ENCODE measurements at places on chromosomes 3 and 15. TPM values are rescaled to one million over a fixed set of nuclear protein-coding genes. Genes with fewer than 3 reads are reported as not detected.

GRCh38 chr3:23706111-23706510 is 99.6 kb upstream of the UBE2E1 start:
- H3K27ac ChIP-seq: no peak overlapping the region
- no peak overlapping the region for H3K4me3 ChIP-seq
- H3K36me3 ChIP-seq: no peaks in the 10 kb centered on the region
- no peak for DNase-seq
- H3K4me1 ChIP-seq: no peaks in the 10 kb centered on the region

GRCh38 chr3:112649478-112649735 is 8.5 kb upstream of the CCDC80 start:
- H3K4me1 ChIP-seq: no peaks in the 10 kb centered on the region
- H3K36me3 ChIP-seq: no peaks in the 10 kb centered on the region
- no peak for DNase-seq
- H3K27me3 ChIP-seq: peaks cover 4% of the 10 kb centered on the region
- H3K4me3 ChIP-seq: no peak overlapping the region
- H3K27ac ChIP-seq: no peak overlapping the region

DNA sequence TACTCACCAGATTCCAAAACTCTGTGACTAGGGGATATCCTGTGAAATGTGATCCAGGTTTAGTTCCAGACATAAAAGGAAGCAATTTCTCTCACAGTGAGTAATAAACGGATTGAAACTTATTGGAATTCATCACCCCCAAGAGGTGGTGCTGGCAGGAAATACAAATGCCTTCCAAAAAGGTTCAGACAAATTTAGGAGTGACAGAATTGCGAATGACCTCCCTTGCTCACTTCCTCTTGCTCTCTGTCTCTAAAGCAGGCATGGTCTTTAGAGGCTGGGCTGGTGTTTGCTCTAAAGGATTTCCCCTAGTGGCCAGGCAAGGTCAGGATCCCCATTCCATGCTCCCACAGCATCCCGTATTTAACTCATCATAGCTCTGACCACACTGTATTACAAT is 449.4 kb upstream of the PPP2R3A start:
- H3K27me3 ChIP-seq: no peaks in the 10 kb centered on the region
- no peaks in the 10 kb centered on the region for H3K4me1 ChIP-seq
- DNase-seq: no peak

DNA sequence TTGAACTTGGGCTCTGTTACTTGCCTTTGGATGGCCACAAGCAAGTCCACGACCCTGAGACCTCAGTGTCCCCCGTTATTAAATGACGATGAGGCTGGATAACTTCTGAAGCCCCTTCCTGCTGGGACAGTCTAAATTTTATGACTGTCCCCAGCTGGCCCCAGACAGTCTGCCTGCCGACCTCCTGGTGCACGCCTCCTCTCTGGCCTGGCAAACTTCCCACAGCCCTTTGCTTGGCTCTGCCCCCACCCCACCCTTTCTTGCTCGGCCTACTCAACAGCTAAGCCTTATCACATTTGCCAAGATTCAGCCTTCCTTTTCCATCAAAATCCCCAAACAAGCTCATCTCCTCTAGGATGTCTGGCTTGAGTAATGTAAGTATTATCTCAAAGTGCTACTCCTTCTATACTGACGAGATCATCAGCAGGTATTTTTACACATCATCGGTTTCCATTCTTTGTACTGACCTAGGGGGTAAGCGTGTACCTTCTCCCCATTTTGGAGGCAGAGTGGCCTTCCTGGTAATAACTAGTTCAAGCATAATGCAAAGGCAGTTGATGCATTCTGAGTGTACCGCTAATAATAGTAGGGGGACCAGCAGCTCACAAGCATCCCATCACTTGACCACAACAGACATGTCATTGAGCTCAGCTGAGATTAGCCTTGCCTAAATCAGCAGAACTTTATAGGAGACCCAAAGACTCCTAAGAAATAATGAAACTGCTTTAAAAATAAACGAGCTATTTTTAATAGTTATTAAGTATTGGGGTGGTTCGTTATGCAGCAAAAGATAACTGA is 120.8 kb upstream of the HACD2 start:
- no peaks in the 10 kb centered on the region for H3K36me3 ChIP-seq
- no peaks in the 10 kb centered on the region for H3K27me3 ChIP-seq
- H3K4me1 ChIP-seq: peaks cover 12% of the 10 kb centered on the region
- H3K27ac ChIP-seq: no peak overlapping the region

The ATP13A5 gene
- not detected for polyA plus RNA-seq

The AGBL1 gene
- not detected for polyA plus RNA-seq

The SLC9C1 gene
- 0.06 TPM for polyA plus RNA-seq

GRCh38 chr3:38740537-38740936 is 75.5 kb downstream of the SCN10A start:
- H3K36me3 ChIP-seq: no peaks in the 10 kb centered on the region
- DNase-seq: no peak
- H3K27me3 ChIP-seq: no peaks in the 10 kb centered on the region
- H3K4me3 ChIP-seq: no peak overlapping the region
- no peaks in the 10 kb centered on the region for H3K4me1 ChIP-seq
- no peak overlapping the region for H3K27ac ChIP-seq

- no peak overlapping the region for H3K4me3 ChIP-seq
- H3K27ac ChIP-seq: no peak overlapping the region
- no peaks in the 10 kb centered on the region for H3K27me3 ChIP-seq
- no peaks in the 10 kb centered on the region for H3K36me3 ChIP-seq
Observed at GRCh38 chr3:143594206-143594605, 254.1 kb downstream of the SLC9A9 start.

The MITF gene
- polyA plus RNA-seq: 1.6 TPM

DNA sequence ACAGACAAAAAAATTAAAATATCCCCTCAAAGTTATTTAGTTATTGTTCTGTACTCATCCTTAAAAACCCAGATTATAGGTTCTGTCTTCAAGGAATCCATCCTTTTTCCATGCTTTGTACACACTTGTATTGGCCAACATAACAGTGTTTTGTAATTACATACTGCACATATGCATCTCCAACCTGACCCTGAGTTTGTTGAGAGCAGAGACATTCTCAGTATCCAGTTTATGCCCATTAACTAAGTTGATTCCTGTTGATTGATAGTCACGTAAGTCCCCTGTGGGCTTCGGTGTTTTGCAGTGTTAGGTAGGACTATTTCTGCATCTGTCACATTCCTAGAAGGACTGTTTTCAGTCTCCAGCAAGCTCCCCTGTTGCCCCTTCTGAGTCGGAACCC is 33.6 kb downstream of the MOBP start:
- no peak overlapping the region for H3K4me3 ChIP-seq
- peaks cover 12% of the 10 kb centered on the region for H3K27me3 ChIP-seq
- no peaks in the 10 kb centered on the region for H3K36me3 ChIP-seq
- H3K27ac ChIP-seq: no peak overlapping the region
- no peaks in the 10 kb centered on the region for H3K4me1 ChIP-seq

The BCL2A1 gene
- 2.0 TPM for polyA plus RNA-seq

- no peak overlapping the region for H3K27ac ChIP-seq
- DNase-seq: no peak
- H3K4me3 ChIP-seq: no peak overlapping the region
- H3K27me3 ChIP-seq: no peaks in the 10 kb centered on the region
Observed at GRCh38 chr3:21564531-21564930, 186.5 kb downstream of the ZNF385D start.

The KNG1 gene
- 14.8 TPM for polyA plus RNA-seq

The TEX55 gene
- not detected for polyA plus RNA-seq

DNA sequence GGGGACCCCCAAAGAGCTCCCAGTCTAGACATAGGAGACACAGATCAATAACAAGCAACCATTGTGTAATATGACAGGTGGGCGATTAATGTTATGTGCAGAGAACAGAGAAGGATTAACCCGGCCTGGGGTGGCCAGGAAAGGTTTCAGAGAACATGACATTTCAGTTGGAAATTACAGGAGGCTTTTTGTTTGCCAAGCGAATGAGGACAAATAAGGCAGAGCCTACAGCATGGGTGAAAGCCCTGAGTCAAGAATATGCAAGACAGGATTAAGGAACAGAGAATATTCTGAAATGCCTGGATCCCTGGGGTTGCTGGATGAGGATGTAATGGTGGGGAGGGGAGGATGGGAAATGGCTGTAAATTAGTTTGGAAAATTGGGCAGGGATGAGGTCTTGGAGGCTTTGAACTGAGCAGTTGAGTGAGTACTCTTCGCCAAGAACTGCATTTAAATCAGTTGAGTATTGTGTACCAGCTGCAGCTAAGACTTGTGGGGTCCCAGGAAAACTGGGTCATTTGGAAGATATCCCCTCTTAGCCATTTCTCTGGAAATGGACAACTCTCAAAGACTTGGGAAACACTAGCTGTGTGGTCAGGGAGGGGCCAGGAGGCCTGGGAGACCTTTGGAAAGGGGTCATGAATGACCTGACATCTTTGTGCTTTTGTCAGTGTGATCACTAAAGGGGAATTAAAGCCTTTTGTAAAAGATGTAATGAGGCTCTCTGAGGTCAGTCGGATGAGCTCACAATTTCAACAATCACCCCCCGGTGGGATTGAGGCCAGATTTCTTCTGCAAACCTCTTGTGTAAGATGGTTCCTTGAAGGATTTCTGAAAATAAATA is 198.6 kb upstream of the NR2E3 start:
- DNase-seq: no peak
- no peak overlapping the region for H3K4me3 ChIP-seq
- no peaks in the 10 kb centered on the region for H3K27me3 ChIP-seq
- H3K36me3 ChIP-seq: no peaks in the 10 kb centered on the region
- no peaks in the 10 kb centered on the region for H3K4me1 ChIP-seq
